ENCODE measurements at places on chromosomes 1 and 21. TPM values are rescaled to one million over a fixed set of nuclear protein-coding genes. Genes with fewer than 3 reads are reported as not detected.

GRCh38 chr1:66758241-66758755 is 6.0 kb downstream of the DYNLT5 start:
- no peak for ATAC-seq

GRCh38 chr1:230971771-230972170 is 6.9 kb downstream of the TTC13 start:
- no peak for ATAC-seq

DNA sequence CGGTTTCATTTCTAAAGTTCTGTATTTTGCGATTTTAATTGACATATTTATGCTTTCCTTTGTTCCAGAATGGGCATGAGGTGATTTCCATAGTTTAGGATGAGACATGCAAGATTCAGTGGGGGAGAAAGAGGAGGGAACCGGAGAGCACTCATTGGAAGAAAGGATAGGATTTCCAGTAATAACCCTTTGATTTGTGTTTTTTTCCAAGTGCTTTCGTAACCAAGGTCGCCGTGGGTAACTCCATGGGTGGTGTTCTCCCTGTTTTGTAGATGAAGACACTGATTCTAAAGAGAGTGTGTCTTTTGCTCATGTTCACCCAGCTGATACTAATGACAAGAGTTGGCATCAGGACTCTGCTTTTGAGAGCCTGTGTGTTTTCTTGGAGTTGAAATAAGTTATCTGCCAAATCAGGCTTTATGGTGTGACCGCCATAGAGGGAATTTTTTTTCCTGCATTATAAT is 170.1 kb downstream of the DHRS3 start:
- no peak for ATAC-seq

PYCR2 gene
- 105 TPM for total RNA-seq

PLEKHN1 gene
- 2.8 TPM for total RNA-seq

CASQ1 gene
- total RNA-seq, result not detected

DNA sequence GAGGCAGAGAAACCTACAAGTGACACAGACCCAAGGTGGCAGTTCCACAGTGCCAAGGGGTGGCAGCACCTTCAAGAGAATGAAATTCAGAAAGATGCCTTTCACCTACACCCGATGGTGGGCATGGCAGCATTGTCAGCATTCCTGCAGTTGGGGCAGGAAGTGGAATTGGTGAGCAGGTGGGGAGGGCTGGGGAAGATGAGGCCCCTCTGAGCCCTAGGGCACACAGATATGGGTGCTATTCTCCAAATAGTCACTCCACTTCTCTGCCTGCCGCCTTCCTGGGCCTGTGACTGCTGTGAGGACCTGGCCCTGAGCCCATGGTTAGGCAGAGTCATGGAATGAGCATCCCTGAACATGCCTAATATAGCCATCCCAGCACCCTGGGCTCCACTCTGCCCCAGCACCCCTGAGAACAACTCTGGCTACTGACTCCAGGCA is 8.3 kb downstream of the SHISA4 start:
- no peak for ATAC-seq

GRCh38 chr1:171185091-171185490 is at the start of gene FMO2:
FMO2 (plus strand) TSS chr1:171185300; CDS start chr1:171185714, 414 bp downstream.
- ATAC-seq, result no peak

- no peak for ATAC-seq
Measured at GRCh38 chr21:44503901-44504399, 36.0 kb downstream of the KRTAP10-1 start.

- ATAC-seq, result peak; percentile 42
Measured at GRCh38 chr21:17371450-17371849, 141.4 kb upstream of the CXADR start.

GRCh38 chr1:24526940-24527542 is 24.4 kb downstream of the RCAN3 start:
- peak; percentile 62 for ATAC-seq

DNA sequence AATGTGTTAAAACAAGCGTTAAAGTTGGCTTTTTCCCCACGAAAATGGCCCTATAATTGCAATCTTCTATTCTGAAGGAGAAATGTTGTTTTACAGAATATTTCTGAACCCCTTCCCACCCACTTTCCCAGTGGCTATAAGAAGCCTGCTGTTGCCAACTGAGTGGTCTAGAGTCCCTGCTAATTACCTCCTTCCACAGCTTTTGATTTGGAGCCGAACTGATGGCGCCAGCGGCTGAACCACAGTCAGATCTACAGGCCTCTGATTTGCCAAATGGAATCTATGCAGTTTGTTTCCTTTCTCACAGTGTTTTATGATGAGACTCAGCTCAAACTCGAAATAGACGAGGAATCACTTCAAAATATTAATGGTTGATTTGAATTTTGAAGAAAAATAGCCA is 76.0 kb upstream of the C1orf105 start:
- ATAC-seq, result no peak

DNA sequence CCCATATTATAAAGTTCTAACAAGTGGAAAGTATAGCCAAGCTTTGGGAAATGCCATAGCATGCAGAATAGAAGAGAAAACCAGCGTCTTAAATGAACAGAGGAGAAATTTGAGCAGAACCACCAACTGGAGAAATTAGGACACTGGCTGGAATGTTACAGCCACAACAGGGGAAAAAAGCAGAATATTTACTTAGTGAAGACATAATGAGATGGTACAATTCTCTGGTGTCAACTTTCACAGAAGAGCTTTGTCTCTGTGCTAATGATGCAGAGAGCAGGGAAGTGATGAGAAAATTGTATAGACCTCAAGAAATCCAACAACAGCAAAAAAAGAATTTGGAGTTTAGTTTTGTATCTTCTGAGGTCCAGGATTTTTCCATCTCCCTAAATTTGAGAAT is 249.7 kb downstream of the KIF26B start:
- no peak for ATAC-seq

- ATAC-seq, result no peak
Measured at GRCh38 chr1:216183007-216183406, 240.2 kb downstream of the USH2A start.

GRCh38 chr1:109615879-109616278 is 3.5 kb downstream of the GNAT2 start:
- ATAC-seq, result no peak

DNAH14 gene
- total RNA-seq, result 0.16 TPM

TIE1 gene
- not detected for total RNA-seq

- no peak for ATAC-seq
Measured at GRCh38 chr1:33338440-33339211, 17.7 kb upstream of the A3GALT2 start.

- no peak for ATAC-seq
Measured at GRCh38 chr21:45538381-45539045, 3.7 kb downstream of the SLC19A1 start.

DNA sequence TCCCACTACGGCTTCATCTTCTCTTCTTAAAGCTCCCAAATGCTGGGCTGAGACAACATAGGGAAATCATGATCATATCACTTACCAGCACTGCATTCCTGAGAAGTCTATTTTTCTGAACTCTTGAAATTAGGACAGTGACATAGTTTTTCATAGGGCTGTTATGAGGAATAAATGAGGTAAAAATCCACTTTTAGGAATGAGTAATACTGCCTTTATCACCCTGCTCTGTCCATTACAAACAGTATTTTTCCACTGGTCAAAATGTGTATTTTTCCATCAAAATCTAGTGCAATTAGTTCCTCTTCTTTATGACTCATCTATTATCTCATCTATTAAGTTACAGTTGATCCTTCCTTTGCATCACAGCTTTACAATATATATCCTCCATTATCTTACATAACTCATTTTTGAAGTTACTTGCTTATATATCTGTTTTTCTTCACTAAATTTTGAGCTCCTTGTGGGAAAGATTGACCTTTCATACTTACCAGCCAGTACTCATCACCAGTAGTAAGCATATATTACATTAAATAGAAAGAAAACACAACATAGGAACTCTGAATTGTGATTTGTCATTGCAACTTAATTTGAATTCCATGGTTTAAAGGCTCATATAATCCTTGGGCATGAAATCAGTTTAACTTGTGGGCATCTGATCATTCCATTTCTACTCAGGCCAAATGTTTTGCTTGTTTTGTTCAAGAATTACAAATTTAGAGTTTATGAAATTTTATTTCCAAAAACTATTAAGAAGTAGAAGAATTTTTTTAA is 37.1 kb downstream of the PRRX1 start:
- no peak for ATAC-seq

DNA sequence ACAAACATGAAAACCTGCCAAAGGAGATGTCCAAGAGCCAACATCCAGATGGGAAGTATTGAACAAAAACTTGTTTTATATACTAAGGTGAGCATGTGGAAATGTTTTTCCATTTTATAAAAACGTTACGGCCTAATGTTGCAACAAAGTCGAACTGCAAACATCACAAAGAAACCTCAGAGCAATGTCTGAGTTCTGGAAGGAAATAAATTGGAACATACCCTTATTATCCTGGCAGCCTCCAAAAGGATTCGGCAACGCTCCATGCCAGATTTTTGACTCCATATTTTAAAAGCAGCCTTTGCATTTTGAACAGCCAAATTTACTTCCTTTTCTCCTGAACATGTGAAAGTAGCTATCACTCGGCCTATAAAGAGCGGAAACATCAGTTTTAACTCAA is 3.3 kb downstream of the ALDH9A1 start:
- no peak for ATAC-seq

GRCh38 chr1:160090760-160091159 is 7.7 kb downstream of the IGSF8 start:
- no peak for ATAC-seq

- ATAC-seq, result no peak
Measured at GRCh38 chr1:37389327-37389726, 85.1 kb upstream of the ZC3H12A start.

DNA sequence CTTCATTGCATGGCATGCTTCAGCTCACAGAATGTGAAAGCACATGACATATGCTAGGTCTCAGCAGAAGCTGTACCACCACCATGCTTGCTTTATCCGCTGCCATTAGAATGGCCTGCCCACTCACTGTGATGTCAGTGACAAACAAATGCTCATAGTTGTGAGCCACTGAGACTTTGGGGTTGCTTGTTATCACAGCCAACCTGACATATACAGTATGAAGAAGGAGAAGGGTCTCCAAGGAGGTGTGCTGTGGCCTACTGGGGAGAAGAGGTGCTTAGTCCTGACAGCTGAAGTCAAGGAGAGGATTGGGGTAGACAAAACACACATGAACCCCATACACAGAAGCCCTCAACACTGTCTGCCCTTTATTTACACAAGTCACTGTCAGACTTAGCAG is 19.5 kb upstream of the TENT5C start:
- no peak for ATAC-seq

DNA sequence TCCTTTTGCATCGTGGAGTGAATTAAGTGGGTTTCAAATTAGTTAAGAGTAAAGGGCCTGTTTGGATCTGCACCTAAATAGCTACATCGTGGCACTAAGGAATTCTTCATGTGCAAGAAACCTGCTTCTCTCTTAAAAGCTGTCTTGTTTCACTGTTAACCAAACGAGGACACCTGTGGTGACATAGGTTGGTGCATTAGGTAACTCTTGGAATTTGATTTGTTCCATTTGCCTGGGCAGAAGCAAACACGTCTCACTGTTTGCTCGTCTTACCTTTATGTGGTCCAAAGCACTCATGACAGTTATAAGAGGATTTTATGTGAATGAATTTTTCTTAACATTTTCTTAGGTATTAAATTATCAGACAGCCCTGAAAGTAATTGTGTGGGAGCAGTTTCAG is 60.9 kb downstream of the PRDM2 start:
- no peak for ATAC-seq
